ENCODE measurements at places on chromosomes 13 and 19.

- no peak for DNase-seq
Measured at GRCh38 chr13:46874006-46874405, 22.8 kb downstream of the HTR2A start.

DNA sequence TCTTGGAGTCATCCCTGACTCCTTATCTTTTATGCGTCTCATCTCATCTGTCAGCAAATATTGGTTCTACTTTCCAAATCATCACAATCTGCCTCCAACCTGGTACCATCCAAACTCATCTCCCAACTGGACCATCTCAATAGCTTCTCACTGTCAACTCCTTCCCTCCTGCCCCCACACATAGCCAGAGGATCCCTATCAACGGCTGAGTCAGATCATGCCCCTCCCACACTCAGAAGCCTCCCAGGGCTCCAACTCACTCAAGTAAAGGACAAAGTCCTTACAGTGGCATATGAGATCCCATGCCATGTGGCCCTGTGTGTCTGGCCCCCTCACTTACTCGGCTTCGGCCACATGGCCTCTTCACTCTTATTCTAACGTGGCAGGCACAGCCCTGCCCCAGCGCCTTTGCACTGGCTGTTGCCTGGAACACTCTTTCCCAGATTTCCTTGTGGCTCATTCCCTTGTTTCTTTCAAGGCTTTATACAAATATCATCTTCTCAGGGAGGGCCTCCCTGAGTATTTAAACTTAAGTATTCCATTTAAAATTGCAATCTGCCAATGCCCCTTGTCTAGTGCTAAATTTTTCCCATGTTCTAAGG lies 4.3 kb downstream of the SPRED3 start:
- no peak for DNase-seq

DNA sequence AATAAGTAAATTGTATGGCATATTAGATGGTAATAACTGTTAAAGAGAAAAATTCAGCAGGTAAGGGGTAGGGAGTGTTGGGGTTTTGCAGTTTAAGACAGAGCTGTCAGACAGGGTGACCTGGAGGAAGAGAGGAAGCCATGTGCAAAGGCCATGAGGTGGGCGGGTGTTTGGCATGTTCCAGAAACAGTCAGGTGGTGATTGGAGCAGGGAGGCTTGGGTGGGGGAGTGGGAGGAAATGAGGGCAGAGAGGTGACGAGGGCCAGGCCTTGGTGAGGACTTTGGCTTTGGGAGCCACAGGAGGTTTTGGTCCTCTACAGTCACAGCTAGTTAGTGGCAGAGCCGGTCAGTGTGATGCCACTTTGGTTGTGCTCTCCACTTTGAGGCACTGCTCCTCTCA lies 20.1 kb downstream of the RYR1 start:
- DNase-seq: no peak

DNA sequence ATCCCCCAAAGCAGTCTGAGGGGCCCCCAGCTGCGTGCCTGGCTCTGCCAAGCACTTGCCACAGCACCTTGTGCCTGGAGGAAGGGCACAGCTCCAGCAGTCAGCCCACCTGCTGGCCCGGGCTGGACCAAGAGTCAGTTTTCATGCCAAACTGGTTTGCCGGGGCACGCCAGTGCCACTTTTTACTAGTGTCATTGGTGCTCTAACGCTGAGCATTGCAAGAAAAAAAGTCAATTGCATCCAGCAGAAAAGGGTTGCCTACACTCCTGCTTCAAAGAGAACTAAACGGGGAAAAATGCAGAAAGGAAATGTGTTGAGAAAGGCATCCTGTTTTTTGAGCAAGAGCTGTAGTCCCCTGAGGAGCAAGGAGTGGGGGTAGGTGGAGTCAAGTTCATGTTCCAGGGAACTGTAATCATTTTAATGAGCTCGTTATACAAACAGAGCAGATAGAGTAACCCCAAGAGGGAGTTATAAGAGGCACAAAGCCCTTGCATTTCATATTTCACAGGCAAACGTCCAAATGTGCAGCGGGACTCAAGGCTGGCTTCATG lies 68.4 kb downstream of the F2RL3 start:
- DNase-seq: no peak

DNA sequence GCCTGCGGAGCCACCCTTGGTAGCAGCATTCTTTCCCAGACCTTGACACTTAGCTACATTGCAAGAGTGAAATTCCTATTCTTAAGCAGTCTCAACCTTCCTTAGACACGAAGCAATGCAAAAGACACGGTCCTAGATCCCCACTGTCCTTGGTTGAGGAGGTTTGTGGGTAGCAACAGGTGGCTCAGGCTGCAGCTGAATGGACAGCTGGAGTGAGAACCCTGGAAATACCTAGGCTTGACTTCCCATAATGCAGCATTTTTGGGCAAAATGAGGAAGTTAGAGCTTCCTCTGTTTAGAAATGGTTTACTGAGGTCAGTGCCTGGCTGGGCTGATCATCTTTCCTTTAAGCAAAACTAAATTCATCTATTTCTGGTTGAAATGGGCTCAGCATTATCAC lies 296.6 kb downstream of the RFC3 start:
- no peak for DNase-seq

DNA sequence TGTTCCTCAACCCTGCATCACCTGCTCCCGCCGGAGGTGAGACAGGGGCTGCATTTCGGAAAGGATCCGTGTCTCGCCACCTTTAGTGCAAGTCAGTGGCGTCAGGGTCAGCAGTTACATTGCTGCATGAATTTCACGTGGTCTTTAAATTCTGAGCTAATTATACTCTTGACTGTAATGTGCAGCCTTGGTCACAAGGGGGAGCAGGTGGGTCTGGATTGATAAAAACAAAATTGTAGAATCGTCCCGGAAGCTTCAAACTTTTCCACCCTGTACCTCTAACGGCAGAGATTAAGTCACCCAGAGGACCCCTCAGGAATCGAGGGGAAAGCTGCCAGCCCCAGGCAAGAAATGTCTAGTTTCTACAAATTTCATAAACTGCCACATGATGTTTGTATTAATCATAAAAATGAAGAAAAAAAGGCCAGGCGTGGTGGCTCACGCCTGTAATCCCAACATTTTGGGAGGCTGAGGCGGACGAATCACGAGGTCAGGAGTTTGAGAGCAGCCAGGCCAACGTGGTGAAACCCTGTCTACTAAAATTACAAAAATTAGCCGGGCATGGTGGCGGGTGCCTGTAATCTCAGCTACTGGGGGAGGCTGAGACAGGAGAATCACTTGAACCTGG lies 20.2 kb downstream of the BBC3 start:
- DNase-seq: peak; percentile 58

DNA sequence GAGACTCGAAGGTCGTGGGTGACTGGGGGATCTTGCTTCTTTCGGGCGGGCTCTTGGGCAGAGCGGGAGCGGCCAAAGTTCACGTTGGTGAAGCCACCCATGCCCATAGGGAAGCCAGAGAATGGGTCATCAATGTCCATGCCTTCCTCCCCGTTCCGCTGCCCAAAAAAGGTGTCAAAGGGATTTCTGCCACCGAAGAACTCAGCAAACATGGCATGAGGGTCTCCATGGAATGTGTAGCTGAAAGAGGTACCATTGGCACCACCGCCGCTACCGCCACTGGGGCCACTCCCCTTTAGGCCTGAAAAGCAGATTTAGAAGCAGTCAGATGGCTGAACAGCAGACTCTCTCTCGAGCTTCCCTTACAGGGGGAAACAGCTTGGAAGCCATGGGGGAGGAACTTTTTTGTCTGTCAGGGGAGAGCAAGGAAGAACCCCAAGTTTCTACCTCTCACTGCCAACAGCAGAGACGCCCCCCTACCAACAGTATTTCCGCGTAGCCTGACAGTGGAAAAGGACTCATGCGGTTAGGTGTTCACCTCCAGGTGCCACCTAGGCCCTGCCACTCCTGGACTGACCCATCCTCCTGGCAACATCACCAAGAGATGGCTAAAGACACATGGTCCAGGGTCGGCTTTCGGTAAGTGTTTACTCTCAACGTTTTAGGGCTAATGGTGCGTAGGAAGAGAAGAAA lies 1.3 kb downstream of the DNAJB1 start:
- no peak for DNase-seq

DNA sequence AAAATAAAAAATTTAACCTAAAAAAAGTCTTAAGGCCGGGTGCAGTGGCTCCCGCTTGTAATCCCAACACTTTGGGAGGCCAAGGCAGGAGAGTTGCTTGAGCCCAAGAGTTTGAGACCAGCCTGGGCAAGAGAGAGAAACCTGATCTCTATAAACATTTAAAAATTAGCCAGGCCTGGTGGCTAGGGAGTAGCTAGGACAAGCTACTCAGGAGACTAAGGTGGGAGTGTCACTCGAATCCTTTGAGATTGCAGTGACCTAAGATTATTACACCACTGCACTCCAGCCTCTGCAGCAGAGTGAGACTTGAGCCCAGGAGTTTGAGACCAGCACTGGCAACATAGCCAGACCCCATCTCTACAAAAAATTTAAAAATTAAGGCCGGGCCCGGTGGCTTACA lies 1.1 kb downstream of the CCDC97 start:
- no peak for DNase-seq

- DNase-seq: no peak
Measured at GRCh38 chr13:105144020-105144419, 1391.4 kb downstream of the EFNB2 start.
